ENCODE measurements at places on chromosomes 16 and 17.
A peak's percentile ranks its signal among the peaks of the same experiment; 100 is the strongest.

DNA sequence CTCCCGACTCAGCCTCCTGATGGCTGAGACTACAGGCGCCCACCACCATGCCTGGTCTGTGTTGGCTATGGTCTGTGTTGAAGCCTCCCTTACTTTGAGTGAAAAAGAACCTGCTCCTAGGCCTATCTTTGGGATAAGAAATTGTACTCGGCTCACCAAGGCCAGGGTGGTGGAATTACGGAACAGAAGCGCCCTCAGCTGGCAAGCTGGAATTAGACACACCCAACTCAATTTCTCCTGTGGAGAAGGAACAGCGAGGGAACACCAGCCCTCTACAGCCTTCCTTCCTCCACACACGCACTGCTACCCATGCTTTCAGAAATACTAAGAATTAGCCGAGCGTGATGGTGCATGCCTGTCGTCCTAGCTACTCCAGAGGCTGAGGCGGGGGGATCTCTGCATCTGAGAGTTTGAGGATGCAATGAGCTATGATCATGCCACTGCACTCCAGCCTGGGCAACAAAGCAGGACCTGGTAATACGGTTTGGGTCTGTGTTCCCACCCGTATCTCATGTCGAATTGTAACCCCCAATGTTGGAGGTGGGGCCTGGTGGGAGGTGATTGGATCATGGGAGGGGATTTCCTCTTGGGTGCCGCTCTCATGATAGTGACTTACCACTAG, 40.1 kb upstream of the RBBP6 start:
- DNase-seq, result peak; percentile 79

- DNase-seq, result no peak
Observed at GRCh38 chr16:51508490-51509212, 357.6 kb upstream of the SALL1 start.

DNA sequence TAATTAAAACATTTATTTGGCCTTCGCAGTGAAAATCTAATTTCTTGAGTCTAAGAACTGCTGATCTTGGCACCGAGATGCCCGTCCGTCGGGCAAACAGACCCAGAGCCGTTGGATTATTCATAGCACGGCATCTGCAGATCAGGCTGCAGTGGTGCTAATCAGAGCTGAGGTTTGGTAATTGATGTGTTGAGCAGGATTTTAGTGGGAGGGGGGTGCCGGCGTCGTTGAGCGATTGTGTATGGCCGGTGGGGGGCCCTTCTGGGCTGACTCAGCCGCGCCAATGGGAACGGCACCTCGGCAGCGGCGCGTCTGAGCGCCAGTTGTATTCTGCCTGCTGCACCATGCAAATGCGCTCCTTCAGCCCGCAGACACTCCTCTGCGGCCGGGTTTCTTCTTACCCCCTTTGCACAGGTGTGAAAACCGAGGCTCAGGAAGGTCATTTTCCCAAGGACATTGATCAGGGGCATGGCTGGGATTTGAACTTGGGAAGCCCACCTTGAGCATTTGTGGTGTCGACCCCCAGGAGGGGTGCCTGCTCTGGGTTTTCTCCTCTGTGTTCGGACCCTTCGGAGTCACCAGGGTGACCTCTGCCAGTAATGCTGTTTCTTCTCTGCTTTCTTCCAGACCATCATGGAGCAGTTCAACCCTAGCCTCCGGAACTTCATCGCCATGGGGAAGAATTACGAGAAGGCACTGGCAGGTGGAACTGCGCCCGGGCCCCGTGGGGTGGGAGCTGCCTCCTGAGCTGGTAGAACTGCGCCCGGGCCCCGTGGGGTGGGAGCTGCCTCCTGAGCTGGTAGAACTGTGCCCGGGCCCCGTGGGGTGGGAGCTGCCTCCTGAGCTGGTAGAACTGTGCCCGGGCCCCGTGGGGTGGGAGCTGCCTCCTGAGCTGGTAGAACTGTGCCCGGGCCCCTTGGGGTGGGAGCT, 18.4 kb downstream of the BAIAP2 start:
- DNase-seq, result no peak

DNA sequence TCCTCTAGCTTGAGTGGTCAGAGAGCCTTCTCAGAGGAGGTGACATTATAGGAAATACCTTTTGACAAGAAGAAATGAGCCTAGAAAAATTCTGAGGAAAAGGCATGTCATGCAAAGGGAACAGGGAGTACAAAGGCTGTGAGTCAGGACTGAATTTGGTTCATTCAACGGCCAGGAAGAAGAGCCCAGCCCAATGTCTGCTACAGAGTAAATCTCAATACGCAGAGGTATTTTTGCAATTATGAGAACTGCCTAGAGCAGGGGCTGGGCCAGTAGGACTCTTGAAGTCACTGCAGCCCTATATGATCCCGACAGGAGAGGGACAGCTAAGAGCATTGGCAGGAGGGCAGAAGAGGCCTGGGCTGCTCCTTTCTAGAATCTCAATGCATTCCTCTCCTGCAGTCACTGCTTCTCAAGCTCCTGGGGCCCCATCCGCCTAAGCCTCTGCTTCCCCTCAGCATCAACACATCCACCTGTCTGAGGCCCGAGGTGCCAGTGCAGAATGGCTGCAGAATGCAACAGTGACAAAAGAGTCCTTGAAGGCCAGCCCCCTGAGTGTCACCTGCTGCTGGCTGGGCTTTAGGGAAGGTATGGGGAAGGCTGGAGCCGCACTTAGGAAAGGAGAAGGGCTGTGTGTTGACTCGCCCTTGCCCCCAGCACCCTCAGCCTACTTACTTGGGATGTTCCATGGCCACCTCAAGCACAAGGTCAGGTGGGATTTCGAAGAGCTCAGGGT, 20.1 kb downstream of the NOS2 start:
- DNase-seq, result no peak

GRCh38 chr16:61909074-61909473, 127.2 kb downstream of the CDH8 start:
- no peak for DNase-seq

DNA sequence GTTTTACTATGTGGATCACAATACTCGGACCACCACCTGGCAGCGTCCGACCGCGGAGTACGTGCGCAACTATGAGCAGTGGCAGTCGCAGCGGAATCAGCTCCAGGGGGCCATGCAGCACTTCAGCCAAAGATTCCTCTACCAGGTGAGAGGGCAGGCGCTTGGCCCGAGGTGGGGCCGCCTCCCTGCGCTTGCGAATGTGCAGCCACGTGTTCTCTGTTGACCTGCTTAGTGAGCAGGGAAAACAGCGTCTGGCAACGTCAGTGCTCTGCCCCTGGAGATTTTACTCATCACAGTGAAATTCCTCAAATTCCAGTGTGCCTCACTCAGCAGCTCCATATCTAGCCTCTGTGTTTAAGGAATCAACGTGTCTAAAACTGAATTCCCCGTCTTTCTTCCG, 33.4 kb upstream of the CLEC18A start:
- DNase-seq, result peak; percentile 76

- no peak for DNase-seq
Observed at GRCh38 chr16:23902748-23903414, 67.1 kb downstream of the PRKCB start.

- peak; percentile 38 for DNase-seq
Observed at GRCh38 chr16:3189869-3190268, 1.9 kb downstream of the OR1F1 start.

GRCh38 chr17:73750975-73751374, 106.7 kb upstream of the SDK2 start:
- no peak for DNase-seq

DNA sequence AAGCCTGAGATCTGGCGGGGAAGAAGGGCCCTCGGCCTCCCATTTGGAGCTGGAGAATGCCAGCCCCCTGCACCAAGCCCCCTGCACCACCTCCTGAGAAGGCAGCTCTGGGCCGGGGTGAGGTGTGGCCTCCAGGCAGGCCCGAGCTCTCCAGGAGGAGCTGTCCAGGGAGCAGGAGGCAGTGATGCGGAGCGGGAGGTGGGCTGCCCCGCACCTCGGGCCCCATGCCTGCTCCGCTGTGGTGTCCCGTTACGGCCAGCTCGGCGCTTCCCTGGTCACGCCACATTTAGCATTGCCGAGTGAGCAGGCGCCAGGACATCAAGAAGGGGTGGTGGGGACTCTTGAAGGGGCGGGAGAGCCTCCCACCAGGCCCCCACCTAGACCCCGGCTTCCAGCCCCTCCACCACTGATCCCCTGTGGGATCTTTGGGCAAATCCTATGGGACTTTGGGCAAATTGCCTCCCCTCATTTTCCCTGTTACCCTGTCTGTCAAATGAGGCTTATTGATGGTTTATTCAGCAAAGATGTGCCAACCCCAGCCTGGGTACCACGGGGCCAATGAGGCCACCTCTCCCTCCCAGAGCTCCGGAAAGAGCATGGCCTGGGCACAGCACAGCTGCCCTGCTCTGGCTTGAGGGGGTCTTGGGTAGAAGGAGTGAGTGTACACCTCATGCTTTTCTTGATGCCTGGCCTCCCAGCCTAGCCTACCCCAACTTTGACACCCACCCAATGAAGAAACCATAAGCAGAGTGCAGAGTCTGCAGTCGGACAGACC, 15.3 kb downstream of the FOXN1 start:
- peak; percentile 59 for DNase-seq

DNA sequence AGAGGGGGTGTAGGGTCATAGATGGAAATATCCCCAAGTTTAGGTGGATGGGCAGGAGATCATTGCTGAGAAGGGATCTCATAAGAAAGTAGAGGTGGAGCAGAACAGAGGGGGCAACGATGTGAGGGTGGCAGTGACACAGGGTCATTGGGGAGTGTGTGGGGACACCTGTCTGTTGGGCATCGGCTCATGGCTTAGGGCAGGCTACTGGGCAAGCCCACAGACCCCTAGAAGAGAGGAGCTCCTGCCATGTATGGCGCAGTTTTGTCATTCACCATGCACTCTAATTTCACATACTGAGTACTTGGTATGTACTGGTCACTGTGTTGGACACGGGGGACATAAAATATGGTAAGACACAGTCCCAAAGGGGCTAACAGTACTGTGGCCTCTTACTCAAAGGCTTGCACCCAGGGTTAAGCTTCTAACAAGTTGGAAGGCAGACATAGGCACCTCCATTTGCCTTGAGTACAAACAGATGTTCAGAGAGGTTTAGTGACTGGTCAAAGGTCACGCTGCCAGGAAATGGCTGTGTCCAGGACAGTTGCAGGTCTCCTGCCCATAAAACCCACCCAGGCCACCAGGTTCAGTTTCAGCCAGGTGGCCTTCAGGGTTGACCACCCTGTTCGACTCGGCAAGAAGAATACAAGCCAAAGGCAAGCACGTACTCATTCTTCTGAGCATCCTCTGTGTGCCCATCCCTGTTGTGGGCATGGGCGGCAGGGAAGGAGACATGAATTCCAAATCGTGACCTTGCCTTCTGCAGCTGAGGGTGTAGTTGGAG, 580.2 kb downstream of the KCNJ18 start:
- DNase-seq, result no peak

DNA sequence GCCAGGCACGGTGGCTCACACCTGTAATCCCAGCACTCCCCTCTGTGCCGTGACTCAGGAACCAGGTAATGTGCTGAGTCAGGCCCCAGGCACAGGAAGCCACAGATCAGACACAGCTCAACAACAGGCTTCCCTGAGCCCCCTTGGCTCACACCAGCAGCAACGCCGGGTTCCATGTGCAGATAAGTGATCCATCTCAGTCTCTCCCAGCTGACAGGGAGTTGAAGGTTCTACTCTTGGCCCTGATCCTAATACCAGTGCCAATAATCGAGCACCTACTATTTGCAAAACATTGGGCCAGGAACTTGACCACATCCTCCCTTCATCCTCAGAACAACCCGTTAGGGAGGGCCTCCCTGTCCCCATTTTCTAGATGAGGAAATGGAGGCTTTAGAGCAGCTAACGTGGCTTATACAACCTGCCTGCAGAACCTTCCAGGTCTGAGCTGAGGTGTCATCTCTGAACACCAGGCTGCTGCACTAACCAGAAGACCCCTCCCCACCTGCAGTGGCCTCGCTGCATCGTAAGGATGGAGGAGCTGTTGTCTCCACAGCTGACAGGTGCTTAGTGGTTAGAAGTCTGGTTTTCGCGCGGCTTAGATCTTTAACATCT, 64.8 kb upstream of the AMZ2 start:
- no peak for DNase-seq

GRCh38 chr16:83315271-83315670, 492.5 kb upstream of the HSBP1 start:
- no peak for DNase-seq

- DNase-seq, result no peak
Observed at GRCh38 chr17:4815043-4815675, 8.2 kb downstream of the PLD2 start.

DNA sequence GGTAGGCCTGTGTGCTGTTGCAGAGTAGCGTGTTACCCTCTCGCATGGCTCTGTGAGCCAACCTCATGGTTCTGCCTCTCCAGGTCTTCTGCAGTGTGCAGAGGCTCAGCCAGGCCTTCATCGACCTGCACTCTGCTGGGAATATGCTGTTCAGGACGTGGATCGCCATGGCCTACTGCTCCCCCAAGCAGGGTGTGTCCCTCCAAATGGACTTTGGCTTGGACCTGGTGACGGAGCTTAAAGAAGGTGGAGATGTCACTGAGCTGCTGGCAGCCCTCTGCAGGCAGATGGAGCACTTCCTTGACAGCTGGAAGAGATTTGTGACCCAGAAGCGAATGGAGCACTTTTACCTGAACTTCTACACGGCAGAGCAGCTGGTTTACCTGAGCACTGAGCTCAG, 75.8 kb upstream of the ENDOV start:
- DNase-seq, result no peak

- peak; percentile 59 for DNase-seq
Observed at GRCh38 chr17:33381201-33381600, 88.1 kb upstream of the ASIC2 start.

DNA sequence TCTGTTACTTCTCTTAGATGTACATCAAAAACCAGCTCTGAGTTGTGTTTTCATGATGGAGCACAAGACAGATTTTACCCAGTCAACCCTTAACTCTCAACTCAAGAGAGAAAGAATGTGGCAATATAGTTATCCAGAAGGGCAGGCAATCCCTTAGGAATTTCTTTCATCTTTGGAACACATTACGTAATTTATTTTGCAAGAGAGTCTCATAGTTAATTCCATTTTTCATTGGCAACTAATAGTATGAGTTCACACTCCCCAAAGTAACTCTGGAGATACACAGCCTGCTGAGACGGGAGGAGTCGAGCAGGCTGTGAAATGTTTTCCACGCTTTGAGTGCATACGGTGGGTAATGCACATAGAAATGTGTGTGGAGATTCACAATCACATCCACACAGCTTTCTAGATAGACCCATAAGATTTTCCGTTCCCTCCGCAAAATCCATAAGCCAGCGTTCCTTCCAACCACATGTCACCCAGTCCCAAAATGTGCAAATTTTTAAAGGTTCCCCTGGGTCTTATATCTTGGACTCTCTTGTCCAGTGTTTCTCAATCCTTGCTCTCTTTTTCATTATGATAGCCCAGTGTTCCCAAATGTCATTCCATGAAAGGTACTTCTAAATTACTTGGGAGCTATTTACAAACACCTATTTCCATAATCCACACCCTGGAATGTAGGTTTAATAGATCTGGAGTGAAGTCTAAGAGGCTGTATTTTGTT, 8.4 kb upstream of the CDRT4 start:
- DNase-seq, result no peak

DNA sequence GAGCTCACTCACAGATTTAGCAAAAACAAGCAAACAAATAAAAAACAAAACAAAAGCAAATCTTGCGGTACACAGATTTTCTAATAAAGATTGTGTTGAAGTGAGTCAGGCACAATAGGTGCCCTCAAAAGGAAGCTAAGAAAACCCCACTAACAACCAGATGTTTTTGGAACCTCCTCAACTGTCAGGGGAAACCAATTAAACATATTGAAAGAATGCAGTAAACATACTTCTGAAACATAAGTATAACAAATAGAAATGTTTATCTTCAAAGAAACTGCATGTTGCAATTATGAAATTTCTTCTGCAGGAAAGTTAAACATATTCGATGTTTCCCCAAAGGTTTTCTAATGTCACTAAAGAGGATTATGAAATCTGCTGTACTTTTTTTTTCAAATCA, 110.5 kb upstream of the CORO6 start:
- DNase-seq, result no peak

GRCh38 chr17:74272731-74273201, 1.3 kb upstream of the DNAI2 start:
- peak; percentile 63 for DNase-seq

Data from neural progenitor cell (in vitro differentiated cells).